ENCODE measurements at places on chromosomes 6 and 20. TPM values are rescaled to one million over a fixed set of nuclear protein-coding genes. Genes with fewer than 3 reads are reported as not detected.

RIOK1 gene
- total RNA-seq: 11.5 TPM

IER3 gene
- 41.4 TPM for total RNA-seq

PNLDC1 gene
- 0.33 TPM for total RNA-seq

RFX6 gene
- not detected for total RNA-seq

DDX43 gene
- 0.41 TPM for total RNA-seq

DNA sequence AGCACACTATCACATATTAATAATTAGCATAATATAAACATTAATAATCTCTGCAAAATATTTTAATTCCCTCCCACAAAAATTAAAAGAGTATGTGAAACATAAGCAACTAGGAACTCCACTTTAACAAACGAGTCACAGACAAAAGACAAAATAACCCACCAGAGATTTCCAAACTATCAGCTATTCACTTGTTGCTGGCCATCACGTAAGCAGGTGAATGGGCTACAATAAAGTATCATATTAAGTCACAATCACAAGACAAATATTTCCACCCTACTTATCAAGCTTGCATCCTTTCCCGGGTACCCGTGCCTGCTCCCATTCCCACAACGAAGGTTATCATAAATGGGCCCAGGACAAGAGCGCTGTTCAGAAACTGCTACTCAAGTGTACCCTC is 2.5 kb downstream of the HDAC2 start:
- no peak for DNase-seq

DNA sequence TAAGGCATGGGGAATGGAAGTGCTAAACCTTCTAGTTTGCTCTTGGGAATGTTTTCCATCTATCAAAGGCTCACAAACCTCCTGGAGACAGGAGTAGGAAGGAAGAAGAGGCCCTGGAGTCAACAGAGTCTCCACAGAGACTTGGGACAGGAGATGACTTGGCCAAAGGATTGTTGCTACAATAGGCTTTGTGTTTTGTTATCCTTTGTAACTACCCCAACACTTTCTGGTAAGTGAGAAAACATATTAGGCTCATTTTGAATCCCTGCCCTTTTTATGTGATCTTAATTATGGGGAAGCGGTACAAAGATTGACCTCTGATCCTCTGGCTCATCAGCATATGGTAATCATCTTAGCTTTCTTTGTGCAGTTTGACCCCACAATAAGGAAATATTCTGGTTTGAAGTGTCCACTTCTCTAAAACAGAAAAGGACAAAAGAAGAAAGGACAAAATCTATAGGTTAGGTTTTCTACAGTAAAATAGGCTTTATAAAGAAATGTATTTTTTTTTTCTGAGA is 24.1 kb upstream of the GTF3C6 start:
- no peak for DNase-seq

DNA sequence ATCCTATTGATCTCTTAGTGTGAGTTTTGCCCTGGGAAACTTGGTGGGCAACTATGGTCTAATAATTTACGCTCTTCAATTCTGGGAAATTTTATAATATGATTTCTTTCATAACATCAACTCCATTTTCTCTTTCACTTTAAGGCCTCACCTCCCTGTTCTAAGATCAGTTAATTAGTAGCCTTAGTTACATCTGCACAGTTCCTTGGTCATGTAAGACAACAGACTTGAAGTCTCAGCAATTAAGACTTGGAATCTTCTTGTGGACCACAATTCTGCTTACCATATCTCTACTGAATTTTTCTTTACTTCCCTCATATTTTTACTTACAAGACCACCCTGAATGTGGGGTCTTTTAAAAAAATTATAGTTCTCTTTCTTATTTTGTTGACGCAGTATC is 8.7 kb downstream of the ENPP3 start:
- no peak for DNase-seq

DNA sequence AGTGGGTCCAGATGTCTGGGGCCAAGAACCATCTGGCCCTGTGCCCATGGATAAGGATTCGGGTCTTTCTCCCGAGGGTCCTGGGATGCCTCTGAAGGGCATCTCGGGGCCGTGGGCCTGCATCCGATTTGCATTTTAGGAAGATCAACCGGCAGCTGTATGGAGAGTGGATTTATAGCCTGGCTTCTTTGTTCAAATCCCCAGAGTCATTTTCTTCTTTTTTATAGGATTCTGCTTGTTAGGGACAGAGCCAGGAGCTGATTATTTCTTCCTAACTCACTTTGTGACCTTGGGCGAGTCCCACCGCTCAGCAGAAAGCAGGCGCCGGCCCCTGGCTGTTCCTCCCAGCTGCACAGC is 52.9 kb upstream of the APCDD1L start:
- no peak for DNase-seq

- no peak for DNase-seq
Measured at GRCh38 chr6:125679651-125680050, 69.8 kb upstream of the HEY2 start.

DNA sequence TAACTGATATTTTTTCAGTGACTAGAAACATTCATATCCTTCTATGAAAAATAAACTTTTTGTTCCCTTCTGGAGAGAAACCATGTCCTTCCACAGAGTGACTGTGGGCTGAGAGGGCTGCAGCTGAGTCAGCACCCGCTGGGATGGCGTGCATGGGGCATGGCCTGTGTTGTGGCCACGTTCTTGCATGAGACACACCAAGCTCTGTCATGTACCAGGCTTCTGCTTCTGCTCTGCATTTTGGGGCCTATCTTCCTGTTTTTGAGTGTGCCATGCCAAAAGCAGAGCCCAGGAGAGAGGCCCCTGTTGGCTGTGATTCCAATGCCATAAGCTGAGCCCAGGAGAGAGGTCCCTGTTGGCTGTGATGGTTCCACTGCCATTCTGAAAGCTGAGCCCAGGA is 10.8 kb downstream of the APMAP start:
- peak; percentile 49 for DNase-seq

DNA sequence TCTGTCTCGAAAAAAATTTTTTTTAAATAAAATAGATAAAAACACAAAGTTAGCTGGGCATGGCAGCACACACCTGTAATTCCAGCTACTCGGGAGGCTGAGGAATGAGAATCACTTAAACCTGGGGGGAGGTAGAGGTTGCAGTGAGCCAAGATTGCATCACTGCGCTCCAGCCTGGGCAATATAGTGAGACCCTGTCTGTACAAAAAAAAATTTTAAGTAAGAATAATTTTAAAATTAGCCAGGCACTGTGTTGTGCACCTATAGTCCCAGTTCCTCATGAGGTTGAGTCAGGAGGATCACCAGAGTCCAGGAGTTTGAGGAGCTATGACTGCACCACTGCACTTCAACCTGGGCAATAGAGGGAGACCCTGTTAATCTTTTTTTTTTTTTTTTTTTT is 149.2 kb upstream of the SHLD1 start:
- no peak for DNase-seq

- DNase-seq: peak; percentile 30
Measured at GRCh38 chr6:148316308-148316707, 26.3 kb upstream of the SASH1 start.
